Smooth muscle cell of the umbilical artery (primary cell): ENCODE measurements at places on chromosomes 2 and 18. TPM values are rescaled to one million over a fixed set of nuclear protein-coding genes. Genes with fewer than 3 reads are reported as not detected.

Gene PLCD4
- 0.59 and 0.78 TPM in 2 replicates for total RNA-seq

Gene COPS8
- total RNA-seq = 105 and 122 TPM in 2 replicates

Gene HAT1
- 28.8 and 43.5 TPM in 2 replicates for total RNA-seq

Gene TGFA
- total RNA-seq = under 0.01 and 0.28 TPM in 2 replicates

Gene UGT1A3
- total RNA-seq = not detected in 2 replicates

Gene RGPD3
- 0.30 and 0.37 TPM in 2 replicates for total RNA-seq

Gene NDC80
- total RNA-seq = 8.0 and 11.9 TPM in 2 replicates

Gene CD8B
- not detected in 2 replicates for total RNA-seq

Gene ESPNL
- 1.5 and 1.9 TPM in 2 replicates for total RNA-seq

Gene RBMS1
- 67.1 and 69.3 TPM in 2 replicates for total RNA-seq

Gene GPBAR1
- total RNA-seq = not detected in 2 replicates

Gene L3MBTL4
- not detected in 2 replicates for total RNA-seq

Gene GAD1
- not detected in 2 replicates for total RNA-seq

Gene FZD7
- total RNA-seq = 27.7 and 51.4 TPM in 2 replicates

Gene IL36B
- not detected in 2 replicates for total RNA-seq

Gene SLC30A3
- total RNA-seq = 0.09 TPM in 1 of 2 replicates, not detected in the other

Gene RAX
- not detected in 2 replicates for total RNA-seq

Gene SPR
- 24.2 and 35.9 TPM in 2 replicates for total RNA-seq

Gene RNF138
- total RNA-seq = 12.5 and 16.3 TPM in 2 replicates

Gene CDK15
- total RNA-seq = 6.3 and 8.6 TPM in 2 replicates

Gene OST4
- 334 and 797 TPM in 2 replicates for total RNA-seq

Gene PLEK
- under 0.01 TPM in 1 of 2 replicates, not detected in the other for total RNA-seq
